ENCODE measurements at places on chromosomes 1 and 21.

- no peak for DNase-seq
These were observed 29.2 kb downstream of the B3GALT5 start for GRCh38 chr21:39641827-39642450.

- no peak for DNase-seq
These were observed 45.1 kb downstream of the ERI3 start for GRCh38 chr1:44310006-44310405.

DNA sequence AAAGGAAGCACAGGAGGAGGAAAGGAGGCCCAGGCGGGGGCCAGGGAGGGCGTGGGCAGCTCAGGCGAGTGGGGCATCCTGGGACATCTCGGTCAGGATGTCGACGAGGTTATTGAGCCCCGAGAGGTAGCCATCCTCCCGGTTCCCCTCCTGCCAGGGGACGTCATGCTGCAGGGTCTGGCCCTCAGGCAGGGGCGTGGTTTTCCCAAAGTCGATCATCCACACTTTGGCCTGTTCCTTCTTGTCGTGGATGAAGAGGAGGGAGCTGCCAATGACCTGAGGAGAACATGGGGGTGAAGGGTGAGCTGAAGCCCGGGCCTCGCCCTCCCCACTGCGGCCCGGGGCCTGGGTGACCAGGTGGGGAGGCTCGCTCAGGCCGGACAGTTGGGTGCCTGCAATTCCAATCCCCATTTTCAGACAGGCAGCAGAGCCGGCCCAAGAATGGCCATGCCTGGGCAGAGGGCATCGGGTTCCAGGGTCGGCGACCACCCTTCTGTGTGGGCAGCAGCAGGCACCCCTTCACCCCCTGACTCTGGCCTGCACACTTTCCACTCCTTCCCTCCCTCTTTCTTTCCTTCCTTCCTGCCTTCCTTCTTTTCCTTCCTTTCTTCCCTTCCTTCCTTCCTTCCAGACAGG is 86.2 kb downstream of the STUM start:
- no peak for DNase-seq

GRCh38 chr1:168136709-168137514 is at the start of gene GPR161:
Gene GPR161, minus strand, starts transcription at chr1:168136930. Its CDS starts 32,080 bp downstream, at chr1:168104850.
- DNase-seq: peak; percentile 25

GRCh38 chr1:50139339-50140181 is 30.8 kb downstream of the ELAVL4 start:
- DNase-seq: no peak

- no peak for DNase-seq
These were observed 972.2 kb downstream of the TTLL7 start for GRCh38 chr1:83026745-83027144.

GRCh38 chr21:46562964-46563607 is 41.8 kb downstream of the S100B start:
- no peak for DNase-seq

GRCh38 chr1:31483012-31483946 is 70.3 kb downstream of the SERINC2 start:
- peak; percentile 79 for DNase-seq

DNA sequence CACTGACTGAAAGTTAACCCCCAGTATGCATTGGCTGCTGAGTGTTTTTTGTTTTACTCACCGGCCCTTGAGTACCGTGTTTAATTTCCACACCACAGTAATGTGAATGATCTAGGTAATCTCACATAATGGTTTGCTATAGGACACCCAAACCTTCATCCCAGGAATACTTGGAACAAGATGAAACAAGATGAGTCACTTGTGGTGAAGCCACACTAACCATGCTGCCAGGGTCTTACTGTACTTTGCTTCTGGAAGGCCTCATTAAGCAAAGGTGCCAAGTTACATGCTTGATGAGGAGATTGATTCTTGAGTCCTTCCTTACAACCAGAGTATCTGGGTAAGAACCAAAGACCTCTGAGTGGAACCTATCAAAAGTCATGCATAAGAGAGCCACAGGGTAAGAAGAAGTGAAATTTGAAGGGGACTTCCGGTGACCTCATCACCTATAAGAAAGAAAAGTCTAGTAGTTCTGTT is 163.3 kb downstream of the NRIP1 start:
- no peak for DNase-seq

GRCh38 chr21:31900121-31900895 is 27.5 kb downstream of the HUNK start:
- no peak for DNase-seq

DNA sequence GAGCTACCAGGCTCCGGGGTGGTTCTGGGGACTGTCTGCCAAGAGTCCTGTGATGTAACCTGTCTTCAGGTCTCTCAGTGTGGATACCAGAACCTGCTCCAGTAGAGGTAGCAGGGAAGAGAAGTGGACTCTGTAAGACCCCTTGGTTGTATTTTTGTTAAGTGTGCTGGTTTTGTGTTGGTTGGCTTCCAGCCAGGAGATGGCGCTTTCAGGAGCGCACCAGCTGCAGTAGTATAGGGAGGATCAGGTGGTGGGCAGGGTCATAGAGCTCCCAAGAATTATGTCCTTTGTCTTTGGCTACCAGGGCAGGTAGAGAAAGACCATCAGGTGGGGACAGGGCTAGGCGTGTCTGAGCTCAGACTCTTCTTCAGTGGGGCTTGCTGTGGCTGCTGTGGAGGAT is 1147.2 kb upstream of the ADGRL4 start:
- DNase-seq: no peak

Data from Ammon's horn (tissue), 1 donor.